Activated CD4-positive, alpha-beta memory T cell treated with anti-CD3 and anti-CD28 coated beads for 36 hours (primary cell): ENCODE measurements at places on chromosomes 4 and X. TPM values are rescaled to one million over a fixed set of nuclear protein-coding genes. Genes with fewer than 3 reads are reported as not detected.

Gene NXF3
- total RNA-seq = not detected

Gene HHIP
- not detected for total RNA-seq

Gene BMP2K
- total RNA-seq = 9.6 TPM

Gene GAGE12J
- not detected for total RNA-seq

Gene CFAP99
- not detected for total RNA-seq

Gene EGF
- total RNA-seq = not detected

Gene HTN1
- not detected for total RNA-seq

Gene TKTL2
- total RNA-seq = not detected

Gene AMBN
- not detected for total RNA-seq

Gene EDA2R
- total RNA-seq = 1.1 TPM

Gene ZDHHC15
- total RNA-seq = 0.14 TPM

GRCh38 chr4:107966903-107967302 lies 22.8 kb upstream of the HADH start:
- no peak for DNase-seq

GRCh38 chrX:1536712-1537030 lies 314 bp downstream of the P2RY8 start:
- DNase-seq = no peak

DNA sequence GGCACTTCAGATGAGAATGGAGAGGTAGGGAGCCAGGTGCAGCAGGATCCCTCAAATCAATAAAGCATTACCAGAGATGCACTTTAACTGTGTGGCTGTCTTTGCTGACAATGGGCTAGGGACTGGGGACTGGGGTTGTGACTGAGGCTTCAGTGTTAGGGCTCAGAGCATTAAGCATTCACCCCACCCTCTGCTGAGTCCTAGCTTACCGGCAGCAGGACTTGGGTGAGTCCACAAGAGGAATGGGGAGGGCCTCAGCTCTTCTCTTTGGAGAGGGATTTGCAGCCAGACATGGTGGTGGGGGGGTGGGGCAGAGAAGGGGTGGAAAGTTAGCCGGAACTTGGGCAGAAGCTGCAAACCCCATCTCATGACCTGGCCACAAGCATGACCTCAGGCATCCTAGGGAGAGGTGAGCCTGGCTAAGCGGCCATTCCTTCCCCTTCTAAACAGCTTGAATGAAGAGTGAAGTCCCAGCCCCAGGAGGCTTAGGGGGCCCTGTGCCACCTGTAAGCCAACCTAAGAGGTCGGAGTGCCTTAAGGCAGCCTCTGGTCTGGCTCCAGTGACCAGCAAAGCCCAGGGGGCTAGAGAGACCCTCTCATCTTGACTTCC lies 78.4 kb downstream of the STARD8 start:
- no peak for DNase-seq

DNA sequence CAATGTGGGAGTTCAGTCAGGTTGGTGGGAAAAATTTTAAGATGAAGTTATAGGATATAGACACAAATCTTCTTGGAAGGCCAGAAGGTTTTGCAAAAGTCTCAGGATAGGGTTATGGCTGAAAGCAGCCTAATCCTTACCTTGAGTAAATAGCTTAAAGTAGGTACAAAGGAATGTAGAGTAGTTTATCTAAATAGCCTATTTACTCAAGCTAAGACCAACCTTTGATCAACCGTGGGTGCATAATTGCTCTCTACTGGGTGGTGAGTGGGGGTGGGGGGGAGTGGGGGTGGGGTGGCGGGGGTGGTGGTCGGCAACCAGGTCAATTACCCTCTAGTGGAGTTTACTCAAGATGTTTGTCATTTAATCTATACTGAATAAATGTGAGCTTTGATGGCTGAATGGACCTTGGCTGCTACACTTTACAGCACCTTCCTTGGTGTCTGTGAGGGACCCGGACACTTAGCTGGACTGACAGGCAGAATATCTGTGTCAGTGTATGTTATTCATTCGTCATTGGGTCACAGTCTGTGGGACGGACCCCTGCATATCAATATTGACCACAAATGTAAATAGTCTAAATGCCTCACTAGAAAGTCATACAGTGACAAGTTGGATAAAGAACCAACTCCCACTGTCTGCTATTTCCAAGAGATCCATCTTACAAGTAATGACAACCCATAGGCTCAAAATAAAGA lies 545.7 kb upstream of the PABPC4L start:
- DNase-seq = no peak

DNA sequence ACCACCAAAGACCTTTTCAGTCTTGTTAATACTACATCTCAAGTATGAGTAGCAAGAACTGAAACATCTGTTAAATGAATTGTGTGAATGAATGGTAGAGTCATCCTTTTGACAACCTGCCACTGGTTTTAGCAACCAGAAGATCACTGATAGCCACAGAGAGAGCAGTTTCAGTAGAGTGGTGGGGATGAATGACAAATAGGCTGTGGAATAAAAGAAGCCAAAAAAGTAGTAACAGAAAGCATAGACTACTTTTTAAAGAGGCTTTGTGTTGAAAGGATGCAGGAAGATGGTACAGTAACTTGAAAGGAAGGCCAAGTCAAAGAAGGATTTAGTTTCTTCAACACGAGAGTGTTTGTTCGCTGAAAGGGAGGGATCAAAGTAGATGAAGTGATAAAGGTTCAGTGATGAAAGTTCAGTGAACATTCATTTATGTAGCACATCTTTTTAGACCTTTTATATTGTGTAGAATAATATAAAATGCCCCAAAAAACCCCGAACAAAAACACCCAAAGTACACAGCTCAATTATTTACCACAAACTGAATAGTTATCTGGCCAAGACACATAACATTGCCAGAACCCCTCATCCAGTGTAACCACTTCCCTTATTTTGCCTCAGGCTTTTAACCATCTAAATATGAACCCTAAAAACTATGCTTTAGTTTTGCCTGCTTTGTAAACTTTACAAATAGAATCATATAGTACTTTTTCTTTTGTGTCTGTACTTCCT lies 40.1 kb upstream of the EIF1AX start:
- no peak for DNase-seq

GRCh38 chrX:23662187-23662586 lies 5.1 kb upstream of the PRDX4 start:
- no peak for DNase-seq

DNA sequence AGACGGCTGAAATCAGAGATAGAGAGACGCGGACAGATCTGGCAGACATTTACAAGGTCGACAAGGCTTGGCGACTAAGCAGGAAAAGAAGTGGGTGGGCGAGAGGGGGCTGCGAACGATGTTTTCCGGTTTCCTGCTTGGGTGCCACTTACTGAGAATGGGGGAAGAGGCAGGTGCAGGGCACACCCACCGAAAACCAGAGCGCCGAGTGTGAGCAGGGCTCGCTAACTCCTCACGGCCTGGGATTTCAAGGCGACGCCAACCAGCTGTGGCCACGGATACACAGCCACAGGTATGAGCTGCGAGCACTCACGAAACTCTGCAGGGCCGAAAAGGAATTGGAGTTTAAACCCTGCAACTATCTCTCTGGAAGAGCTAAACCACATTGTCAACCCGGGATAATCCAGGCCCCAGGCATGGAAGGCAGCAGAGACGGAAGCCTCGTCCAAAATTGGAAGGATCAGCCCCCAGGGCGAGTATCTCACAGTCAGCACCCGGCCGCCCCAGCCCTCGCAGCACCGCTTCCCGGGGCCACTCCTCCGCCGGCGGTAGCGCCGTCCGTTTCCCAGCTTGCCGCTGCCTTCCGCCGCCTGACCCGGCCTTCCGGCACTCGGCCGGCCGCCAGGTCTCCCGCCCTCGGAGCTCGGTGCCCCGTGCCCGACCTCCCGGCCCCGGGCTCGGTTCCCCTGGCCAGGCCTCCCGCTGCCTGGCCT lies 778 bp downstream of the CASP3 start:
- DNase-seq = peak; percentile 62

- no peak for DNase-seq
Measured at GRCh38 chrX:93322110-93322509, 351.3 kb downstream of the NAP1L3 start.

GRCh38 chr4:44145868-44146267 lies 302.7 kb downstream of the KCTD8 start:
- DNase-seq = no peak

DNA sequence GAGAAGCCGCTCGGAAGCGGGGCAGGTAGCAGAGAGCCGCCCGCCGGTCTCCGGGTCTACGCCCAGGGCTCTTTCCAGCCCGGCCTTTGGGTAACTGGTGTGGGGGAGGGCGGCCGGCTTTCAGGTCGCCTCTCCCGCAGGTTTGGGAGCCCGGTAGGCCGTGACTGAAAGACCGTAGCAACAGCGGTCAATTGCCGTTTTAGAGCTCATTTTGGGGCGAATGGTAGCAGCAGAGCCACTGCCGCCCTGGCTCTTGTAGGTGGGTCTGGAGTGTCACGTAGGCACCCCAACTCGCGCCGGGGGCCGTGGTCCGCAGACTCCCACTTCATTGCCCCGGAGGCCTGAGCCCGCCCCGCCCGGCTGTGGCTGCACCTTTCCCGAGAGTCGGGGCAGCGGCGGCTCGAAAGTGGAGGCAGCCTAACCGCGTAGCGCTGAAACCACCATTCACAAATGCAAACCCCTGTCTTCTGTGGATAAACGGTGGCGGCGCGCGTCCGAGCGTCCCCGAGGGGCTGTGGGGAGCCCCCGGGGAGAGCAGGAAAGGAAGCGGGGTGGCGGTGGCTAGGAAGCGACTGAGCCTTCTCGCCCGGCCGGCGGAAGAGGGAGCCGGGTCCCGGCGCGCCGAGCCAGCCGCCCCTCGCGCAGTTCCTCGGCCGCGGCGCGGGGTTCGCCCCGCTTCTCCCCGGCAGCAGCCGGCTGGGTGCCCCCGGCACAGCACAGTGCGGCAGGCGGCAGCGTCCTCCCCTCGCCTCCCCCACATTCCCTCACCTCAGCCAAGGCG lies 2185.1 kb upstream of the TENM3 start:
- DNase-seq = no peak

GRCh38 chr4:170853422-170854021 lies 763.8 kb upstream of the AADAT start:
- peak; percentile 33 for DNase-seq

- no peak for DNase-seq
Measured at GRCh38 chr4:121927948-121928347, 23.9 kb downstream of the TRPC3 start.

DNA sequence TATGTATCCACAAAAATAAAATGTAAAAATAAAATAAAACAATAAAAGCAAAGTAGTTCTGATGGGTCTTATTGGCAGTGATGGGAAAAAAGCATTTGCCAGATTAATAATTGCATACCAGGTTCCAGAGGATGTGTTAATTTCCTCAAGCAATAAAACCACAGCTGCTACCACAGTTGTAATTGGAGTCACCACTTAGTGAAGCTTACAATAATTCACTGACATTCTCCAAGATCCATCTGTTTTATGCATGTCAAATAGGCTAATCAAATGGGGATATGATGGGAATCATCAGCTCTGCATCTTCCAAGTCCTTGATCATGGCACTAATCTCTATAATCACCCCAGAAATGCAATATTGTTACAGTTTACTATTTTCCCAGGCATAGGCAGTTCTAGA lies 123.5 kb upstream of the EMCN start:
- DNase-seq = no peak

DNA sequence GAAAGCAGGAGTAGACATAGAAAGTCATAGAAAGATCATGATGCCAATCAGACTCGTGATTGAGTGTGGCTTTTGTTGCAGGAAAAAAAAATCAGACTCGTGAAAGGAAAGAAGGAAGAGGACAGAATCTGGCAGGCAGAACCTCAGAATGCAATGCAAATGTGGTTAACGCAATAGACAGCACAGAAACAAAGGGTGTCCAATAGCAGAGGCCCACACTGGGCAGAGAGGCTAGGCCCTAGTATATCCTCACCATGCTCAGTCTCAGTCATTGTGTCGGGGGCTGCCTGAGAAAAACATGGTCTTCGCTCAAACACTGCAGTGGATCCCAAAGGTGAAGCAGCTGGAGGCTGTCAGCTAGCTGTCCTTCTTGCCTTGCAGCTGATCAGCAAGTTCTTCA lies 102.8 kb upstream of the MAOA start:
- no peak for DNase-seq

DNA sequence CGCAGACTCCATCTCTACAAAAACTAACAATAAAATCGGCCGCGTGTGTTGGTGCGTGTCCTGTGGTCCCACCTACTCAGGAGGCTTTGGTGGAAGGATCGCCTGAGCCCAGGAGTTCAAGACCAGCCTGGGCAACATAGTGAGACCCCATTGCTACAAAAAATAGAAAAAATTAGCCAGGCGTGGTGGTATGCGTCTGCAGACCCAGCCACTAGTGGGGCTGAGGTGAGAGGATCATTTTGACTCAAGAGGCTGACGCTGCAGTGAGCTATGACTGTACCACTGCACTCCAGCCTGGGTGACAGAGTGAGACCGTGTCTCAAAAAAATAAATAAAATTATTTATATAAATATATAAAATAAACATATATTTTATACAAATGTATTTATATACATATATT lies 22.3 kb downstream of the ASMTL start:
- peak; percentile 42 for DNase-seq

- DNase-seq = no peak
Measured at GRCh38 chr4:91243132-91243531, 1060.6 kb upstream of the GRID2 start.

- DNase-seq = no peak
Measured at GRCh38 chr4:65918212-65918611, 247.9 kb upstream of the EPHA5 start.

GRCh38 chr4:13527981-13528820 lies 16.1 kb downstream of the NKX3-2 start:
- DNase-seq = peak; percentile 55

DNA sequence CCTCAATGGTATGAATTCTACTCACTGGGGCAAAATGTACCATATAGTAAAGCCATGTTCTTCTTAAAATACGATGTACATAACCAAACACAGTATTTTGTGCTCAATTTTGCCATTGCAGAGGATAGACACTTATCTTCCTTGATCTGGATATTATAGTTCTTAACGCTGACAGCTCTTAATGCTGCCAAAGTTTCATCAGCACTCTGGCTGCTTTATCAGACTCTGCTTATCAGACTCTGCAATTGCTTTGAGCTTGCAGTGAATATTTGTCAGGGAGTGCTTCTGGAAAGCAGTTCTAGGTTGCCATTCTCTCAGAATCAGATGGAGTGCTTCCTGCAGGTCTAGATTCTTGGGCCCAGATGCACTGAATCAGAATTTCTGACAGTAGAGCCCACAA lies 863.1 kb downstream of the CCSER1 start:
- no peak for DNase-seq

GRCh38 chr4:90393215-90393614 lies 266.0 kb downstream of the CCSER1 start:
- DNase-seq = no peak

GRCh38 chr4:145530189-145530588 lies 48.5 kb downstream of the SMAD1 start:
- no peak for DNase-seq
